ENCODE measurements at places on chromosomes 7 and 10.

GRCh38 chr7:98295467-98296192, 14.1 kb downstream of the BRI3 start:
- no peak for DNase-seq

- no peak for DNase-seq
These were observed 54.6 kb downstream of the EEPD1 start for GRCh38 chr7:36207451-36208291.

DNA sequence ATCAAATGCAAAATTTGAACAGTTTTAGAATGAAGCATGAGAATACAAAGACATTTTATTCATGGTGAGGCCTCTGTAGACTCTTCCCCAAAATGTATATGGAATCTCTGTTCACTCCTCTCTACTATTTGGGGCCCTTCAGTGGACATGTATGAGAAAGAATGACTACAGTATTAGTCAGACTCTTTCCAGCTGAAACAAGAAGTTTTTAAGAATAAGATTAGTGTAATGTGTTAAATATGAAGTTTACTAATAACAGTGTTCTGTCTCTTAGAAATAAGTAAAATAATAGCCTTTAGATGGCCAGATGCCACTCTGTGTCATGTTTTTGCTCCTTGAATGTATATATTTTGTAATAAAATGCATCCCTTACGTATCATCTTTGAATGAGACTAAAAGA, 585.6 kb downstream of the SUGCT start:
- DNase-seq: no peak

GRCh38 chr10:31288001-31288400, 31.0 kb upstream of the ZEB1 start:
- DNase-seq: no peak

DNA sequence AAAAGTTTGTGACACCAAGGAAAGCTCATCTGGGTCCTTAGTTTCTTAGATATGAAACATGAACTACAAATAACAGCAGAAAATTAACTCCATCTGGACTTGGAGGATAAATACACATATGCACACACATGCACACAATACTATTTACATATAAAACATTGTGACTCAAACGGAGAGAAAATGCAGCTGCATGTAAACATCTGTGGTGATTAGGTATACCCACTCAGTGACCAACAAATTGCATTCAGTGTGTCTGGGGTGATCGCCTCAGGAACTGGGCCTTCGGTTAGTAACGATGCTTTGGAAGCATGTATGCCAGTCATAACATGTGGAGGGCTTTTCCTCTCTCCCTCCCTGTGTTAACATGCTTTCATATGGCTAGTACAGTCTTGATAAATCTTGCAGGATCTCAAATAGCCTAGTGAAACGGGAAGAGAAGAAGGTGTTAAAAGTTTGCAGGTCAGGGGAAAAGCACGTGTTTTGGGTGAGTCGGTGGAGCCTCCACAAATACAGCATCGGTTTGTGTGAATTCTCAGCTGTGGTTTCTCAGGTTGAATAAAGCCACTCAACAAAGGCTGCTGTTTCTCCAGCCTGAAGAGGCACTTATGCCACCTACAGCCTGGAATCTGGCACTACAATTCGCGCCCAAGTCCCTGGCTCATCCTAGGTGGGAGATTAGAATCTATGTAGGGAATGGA, 8.7 kb upstream of the GLRX3 start:
- peak; percentile 90 for DNase-seq

GRCh38 chr10:117463545-117463920, 79.0 kb upstream of the EMX2 start:
- DNase-seq: no peak

GRCh38 chr10:37754538-37755323, 102.7 kb downstream of the ZNF248 start:
- peak; percentile 12 for DNase-seq

DNA sequence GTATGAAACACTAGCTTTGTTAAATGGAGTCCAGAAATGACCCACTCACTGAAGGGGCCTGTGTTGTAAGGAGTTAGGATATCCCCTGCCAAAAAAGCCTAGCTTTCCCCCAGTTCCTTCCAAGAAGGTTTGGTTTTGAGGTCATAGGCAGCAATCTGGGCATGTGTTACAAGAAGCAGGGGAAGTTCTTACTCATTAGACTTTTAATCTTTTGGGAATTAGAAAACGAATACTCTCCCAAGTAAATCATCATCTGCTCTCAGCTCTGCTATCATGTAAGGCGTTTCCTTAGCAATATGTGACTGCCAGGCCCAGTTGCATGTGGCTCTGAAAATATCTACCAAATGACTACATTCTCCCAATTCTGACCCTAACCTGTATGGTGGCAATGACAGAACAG, 3.7 kb downstream of the NOD1 start:
- DNase-seq: no peak

DNA sequence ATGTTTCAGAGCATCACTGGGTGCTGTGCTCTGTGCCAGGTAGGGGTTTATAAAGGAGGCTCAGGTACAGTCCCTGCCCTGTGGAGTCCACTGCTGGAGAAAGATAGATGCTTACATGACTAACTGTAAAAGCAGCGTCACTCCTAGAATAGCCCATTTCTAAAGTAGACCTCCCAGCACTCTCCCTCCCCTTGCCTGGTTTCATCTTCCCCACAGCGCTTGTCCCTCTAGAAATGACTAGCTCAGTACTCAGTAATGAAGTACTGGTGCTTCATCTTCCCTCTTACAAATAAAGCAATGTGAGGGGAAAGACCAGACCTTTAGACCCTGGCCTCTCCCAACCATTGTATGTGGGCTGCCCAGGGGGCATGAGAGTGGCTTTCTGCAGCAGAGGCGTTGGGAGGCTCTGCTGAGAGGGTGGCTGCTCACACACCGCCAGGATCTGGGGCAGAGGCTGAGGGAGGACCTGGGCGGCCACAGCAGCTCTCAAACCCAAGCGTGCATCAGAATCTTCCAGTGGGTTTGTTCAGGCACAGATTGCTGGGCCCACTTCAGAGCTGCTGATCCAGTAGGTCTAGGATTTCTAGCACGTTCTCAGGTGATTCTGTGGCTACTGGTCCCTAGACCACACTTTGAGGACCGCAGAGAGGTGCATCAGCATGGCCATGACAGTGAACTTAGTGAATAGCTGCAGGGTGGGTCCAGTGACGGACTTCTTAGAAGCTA, 110.3 kb upstream of the ANLN start:
- no peak for DNase-seq

DNA sequence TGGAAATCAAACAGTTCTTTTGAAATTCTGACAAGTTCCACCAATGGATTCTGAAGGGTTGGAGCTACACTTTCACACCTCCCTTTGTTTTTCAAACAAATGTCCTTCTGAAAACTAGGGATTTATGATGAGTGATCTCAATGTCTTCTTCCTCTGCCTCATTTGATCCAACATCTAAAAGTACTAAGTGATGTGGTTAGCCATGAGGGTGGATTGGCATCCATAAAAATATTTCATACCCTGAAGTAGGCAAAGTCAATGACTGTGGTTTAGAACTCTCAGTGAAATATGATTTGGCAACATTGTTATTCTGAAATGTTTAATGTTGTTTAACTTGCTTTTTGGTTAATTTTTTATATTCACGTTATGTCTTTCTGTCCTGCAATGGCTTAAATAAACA, 136.9 kb downstream of the MBL2 start:
- DNase-seq: no peak

GRCh38 chr7:11127988-11128387, 154.3 kb downstream of the PHF14 start:
- DNase-seq: no peak

DNA sequence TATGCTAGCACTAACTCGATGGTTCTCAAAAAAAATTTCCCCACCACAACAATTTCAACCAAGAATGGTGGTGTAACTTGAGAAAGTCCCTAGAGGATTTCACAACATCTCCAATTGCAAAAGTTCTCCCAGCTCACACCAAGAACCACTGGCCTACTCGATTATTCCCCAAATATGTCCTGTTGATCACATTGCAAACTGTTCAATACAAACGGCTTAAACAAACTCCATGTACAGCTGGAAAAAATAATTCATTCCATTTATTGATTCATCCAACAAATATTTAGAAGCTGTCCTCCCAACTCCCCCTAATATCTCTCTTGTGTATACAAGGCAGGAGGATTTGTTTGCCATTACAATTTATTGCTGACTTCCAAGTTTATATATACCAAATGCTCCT, 19.1 kb downstream of the TMEM176B start:
- DNase-seq: no peak

DNA sequence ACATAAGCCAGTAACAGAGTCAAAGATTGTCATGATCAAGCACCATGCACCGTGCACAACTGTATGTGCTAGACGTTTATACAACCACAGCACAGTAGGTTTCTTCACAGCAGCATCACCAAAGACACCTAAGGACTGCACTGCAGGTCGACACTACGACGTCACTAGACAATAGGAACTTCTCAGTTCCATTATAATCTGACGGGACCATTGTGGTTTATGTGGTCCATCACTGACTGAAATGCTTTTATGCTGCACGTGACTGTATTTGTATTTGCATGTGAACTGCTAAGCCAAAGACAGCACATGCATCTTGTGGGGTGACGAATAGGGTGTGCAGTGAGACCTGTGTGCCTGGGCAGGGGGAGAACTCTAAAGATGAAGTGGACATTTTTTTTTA, 164.9 kb downstream of the PARD3 start:
- no peak for DNase-seq

DNA sequence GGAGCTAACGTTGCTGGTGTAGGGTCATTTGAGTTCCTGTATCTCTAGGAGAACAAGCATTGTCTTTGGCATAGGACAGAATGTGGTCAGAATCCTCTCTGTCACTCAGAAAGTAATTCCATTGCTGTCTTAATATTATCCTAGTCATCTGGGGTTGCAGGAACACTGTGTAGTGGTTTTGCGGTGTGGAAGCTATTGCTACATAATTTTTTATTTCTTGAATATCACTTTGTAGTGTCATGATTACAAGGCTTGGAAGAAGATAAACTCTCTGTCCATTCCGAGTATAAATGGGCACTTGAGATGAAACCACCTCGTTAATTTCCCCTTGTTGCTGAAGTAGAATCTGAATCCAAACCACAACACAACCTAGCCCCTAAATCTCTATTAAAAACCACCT, 919.2 kb downstream of the LRMDA start:
- no peak for DNase-seq

GRCh38 chr7:149610441-149611011, 112.9 kb upstream of the ZNF746 start:
- no peak for DNase-seq

- DNase-seq: no peak
These were observed 589.1 kb upstream of the MGMT start for GRCh38 chr10:128877936-128878335.

- DNase-seq: no peak
These were observed 37.5 kb downstream of the ARHGAP22 start for GRCh38 chr10:48567346-48567745.

GRCh38 chr10:18450298-18450697, 201.1 kb downstream of the NSUN6 start:
- DNase-seq: no peak

- DNase-seq: no peak
These were observed 87.1 kb downstream of the HECW1 start for GRCh38 chr7:43199371-43200160.

DNA sequence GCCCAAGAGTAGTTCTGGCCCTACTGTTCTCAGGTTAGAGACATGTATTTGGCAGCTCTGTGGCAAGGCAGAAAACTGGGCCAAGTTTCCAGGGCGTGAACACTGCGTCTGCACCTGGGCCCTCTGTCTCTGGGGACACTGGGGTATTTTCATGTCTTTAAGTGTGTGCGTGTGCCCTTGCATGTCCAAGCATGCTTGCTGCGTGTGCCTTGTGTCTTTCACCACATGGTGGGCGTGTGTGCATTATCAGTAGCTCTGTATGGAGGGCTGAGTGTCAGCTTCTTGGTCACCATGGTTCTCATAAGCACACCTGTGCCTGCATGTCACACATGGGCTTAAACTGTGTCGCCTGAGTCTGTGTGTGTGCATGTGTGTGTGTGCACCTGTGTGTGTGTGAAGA, 69.3 kb downstream of the HIPK2 start:
- no peak for DNase-seq

- DNase-seq: no peak
These were observed 41.8 kb upstream of the FIGNL1 start for GRCh38 chr7:50491943-50492342.

GRCh38 chr10:23978317-23978716, 230.6 kb upstream of the KIAA1217 start:
- DNase-seq: no peak

DNA sequence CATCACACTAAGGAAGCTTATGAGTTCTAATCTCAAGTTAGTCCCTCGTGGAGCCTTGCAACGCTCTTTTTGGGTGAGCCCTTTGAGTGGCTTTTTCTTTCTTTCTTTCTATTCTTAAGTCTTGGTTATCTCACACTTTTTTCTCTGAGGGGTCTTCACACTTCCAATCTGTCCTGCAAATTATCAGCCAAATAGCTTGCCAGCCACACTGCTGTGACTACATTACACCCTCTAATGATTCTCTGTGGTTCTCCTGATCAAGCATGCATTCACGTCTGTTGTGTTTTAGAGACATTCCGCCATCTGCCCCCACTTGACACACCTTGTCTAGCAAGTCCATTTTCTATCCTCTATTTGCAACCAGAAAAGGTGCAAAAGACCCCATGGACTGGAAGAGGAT, 340.2 kb downstream of the THSD7A start:
- DNase-seq: no peak

- peak; percentile 18 for DNase-seq
These were observed 53.4 kb upstream of the CYP2C18 start for GRCh38 chr10:94630017-94630688.

GRCh38 chr7:84637568-84638338, 443.2 kb upstream of the SEMA3A start:
- DNase-seq: no peak

DNA sequence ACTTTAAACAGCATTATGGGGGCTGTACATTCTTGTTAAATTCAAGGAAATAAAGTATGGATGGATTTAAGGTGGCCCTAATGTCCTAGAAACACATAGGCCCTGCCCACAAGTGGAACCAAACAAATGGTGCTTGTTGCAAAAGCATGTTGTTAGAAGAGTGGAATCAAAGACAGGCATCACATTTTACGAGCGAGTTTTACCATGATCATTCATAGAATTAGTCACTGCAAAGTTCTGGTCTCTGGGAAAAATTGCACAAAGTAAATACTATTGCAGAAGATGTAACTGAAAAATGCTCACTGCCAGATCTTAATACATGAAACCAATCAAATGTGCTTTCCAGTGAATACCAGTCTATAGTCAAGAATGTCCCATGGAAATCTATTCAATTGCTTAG, 677.1 kb downstream of the PARD3 start:
- no peak for DNase-seq

DNA sequence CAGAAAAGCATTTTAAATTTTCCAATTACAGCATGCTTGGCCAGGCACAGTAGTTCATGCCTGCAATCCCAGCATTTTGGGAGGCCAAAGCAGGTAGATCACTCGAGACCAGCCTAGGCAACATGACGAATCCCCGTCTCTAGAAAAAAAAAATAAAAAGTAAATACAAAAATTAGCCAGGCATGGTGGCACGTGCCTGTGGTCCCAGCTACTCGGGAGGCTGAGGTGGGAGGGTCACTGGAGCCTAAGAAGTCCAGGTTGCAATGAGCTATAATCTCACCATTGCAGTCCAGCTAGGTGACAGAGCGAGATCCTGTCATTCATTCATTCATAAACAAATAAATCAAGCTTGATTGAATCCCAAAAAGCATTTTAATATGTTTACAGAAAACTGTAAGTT, 234.9 kb downstream of the PARD3 start:
- no peak for DNase-seq

- peak; percentile 10 for DNase-seq
These were observed 52.6 kb upstream of the TMEM106B start for GRCh38 chr7:12158334-12159060.

All from HuH-7.5 (cell line).